Mucosa of descending colon (tissue), 3 donors: ENCODE measurements at places on chromosomes 4 and X. TPM values are rescaled to one million over a fixed set of nuclear protein-coding genes. Genes with fewer than 3 reads are reported as not detected.

The H2BW2 gene
- total RNA-seq: not detected

The MRFAP1L1 gene
- 49.0 TPM for total RNA-seq

The SEC24B gene
- total RNA-seq: 41.7 TPM

The TIMM17B gene
- 49.0 TPM for total RNA-seq

The PLP1 gene
- 3.7 TPM for total RNA-seq

DNA sequence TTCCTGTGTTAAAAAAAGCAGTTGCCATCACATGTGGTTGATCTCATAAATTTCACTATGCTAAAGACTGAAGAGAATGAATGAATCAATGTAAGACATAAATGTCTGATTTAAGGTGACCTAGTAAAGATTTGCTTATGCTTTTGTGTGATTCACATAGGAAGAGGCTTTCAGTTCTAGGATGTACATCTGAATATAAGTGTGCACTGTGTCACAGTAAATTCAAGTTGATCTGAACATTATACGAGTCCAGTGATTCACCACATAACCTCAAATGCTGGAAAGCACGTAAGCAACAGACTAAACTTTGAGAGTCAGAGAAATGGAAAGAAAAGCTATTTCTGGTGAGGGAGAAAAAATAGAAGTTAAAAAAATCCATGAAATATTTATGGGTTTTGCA is 567.9 kb downstream of the EPHA5 start:
- DNase-seq: no peak

DNA sequence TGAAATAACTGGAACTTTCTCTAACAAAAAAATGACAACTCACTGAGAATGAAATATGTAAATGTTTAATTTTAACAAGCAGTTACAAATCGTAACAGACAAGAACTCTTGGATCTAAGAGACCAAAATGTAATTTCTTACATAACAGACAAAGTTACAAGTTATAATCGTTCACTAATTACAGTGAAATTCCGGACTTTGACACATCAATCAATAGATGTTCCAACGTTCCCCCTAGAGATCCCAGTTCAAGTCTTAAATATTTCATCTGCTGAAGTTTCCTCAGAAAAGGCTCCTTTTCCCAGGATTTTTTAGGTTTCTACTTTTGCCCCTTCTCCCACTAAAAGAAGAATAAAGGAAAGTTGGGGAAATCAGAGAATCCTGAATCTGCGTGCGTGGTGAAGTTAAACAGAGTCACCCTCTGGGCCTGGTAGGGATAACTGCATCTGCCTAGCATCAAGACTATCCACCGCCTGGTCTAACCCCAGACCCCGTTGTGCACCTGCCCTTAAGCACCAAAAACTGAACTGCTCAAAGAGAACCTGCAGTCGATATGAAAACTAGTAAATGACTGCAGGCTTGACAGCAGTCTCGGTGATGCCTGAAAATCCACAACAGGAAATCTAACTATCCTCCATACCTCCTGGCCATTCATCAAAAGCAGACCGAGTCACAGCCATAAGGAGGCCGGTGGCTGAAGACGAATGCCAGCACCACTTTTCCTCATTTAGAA is 2.3 kb downstream of the IRF2 start:
- DNase-seq: no peak

DNA sequence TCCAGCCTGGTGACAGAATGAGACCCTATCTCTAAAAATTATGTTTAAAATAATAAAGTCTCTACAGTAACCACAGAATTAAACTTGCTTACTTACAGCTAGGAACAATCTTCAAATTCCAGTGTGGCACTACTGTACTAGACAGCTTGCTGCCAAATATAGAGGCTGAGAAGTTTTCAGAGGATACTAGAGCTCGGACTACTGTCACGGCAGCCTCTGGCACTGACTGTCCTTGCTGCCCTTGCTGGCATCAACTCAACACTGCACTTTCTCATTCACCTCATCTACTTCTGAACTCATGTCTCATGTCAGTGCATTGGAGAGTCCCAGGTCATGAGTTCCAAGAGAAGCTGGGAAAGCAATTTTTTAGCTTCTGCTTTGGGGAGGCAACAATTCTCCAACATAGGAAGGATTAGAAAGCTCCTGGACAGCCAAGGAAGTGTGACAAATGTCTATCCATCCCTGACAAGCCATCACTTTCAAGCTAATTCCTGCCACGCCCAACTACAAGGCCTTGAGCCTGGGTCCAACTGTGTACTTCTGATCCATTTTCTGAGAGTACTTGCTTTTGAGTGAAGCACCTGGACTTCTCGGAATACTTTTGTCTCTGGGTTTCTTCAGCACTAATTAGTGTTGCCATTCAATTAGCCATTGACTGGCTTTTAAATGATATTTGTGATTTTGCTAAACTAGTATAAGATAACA is 98.6 kb upstream of the NR3C2 start:
- DNase-seq: no peak

DNA sequence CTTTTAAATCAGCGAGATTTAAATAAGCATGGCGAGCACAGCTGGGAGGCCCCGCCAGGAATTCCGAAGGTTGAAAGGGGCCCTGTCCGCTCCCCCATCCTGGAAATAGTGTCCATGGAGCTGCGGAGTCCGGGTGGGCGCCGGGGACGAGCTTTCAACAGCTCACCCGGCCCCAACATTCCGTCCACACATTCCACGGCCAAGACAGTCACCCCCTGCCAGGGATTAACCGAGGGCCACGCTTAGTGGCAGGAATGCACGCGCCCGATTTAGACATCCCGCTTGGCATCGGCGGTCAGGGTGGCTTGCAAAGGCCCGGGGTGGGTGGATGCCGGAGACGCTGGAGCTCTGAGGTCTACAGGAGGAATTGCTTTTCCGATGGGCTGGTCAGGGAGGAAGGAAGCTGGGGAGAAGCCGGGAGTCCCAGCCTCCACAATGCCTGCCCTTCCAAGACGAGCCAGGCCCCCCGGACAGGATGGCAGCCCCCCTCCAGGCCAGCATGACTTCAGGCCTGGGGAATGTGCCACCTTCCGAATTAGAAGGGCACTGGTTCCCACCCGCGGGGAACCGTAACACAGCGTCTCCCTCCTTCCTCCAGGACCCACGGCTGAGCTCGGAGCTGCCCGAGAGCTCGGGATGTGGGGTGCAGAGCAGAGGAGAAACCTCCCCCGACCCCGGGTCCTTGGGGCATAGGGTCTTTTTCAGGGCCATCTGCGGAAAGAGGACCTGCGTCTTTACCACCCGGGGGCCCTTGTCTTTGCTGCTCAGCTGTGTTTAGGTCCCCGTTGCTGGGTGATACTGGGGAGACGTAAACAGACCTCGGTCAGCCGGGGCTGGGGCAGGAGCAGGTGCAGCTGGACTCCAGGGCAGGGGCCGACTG is 26.9 kb upstream of the PPP2R3B start:
- no peak for DNase-seq

DNA sequence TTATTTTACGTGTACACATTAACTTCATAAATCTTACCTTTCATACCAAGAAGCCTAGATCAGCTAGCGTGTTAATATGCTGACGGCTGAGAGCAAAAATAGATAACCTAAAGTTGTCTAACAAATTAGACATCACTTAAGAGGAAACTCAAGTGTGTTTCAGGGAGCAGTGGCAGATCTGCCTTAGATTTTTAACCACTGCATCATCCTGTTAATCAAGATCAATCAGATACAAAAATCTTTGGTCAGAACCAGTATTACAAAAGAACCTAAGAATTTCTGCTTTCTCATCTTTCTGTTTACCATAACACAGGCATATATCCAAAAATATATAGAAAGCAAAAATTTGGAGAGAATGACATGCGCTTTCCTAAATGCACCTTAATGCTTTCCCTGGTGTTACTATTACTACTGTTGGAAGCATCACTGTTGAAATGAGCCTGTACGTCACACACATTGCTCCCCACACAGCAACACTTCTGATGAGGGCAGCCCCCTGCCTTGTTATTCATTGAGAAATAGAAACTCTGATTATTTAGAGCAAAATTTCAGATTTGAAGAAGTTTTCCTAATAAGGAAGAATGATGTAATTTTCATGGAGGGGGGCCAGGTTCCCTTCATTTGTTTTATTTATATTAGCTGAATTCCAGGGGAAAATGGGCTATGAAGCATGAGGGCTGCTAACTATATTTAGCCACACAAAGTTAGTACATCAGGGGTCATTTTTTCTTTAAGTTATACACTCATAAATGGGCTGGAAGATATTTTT is 152.3 kb downstream of the CBR4 start:
- no peak for DNase-seq

- no peak for DNase-seq
These were observed 184.0 kb downstream of the TSPAN5 start for GRCh38 chr4:98474408-98474844.

DNA sequence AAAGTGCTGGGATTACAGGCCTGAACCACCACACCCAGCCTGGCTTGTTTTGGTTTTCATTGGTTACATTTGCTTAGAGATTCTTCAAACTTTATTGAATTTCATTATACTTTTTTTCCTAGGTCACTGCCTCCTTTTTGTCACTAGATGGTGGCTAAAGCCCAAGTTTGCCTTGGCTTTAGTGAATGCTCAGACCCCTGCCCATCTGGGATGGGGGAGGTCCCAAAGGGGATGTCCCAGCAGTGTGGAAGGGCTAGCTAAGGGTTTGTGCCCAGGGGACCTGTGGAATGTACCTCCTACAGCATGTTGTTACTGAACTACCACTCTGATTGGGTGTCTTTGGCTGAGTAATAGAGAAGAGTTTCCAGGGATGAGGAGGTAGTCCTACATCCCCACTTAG is 58.4 kb downstream of the CEP135 start:
- no peak for DNase-seq
